GOT3 (cell line): ENCODE measurements at places on chromosomes 1 and 21.

- DNase-seq = no peak
Observed at GRCh38 chr1:11062965-11063401, 3.2 kb upstream of the SRM start.

GRCh38 chr1:184021728-184022127, 15.8 kb downstream of the COLGALT2 start:
- DNase-seq = no peak

DNA sequence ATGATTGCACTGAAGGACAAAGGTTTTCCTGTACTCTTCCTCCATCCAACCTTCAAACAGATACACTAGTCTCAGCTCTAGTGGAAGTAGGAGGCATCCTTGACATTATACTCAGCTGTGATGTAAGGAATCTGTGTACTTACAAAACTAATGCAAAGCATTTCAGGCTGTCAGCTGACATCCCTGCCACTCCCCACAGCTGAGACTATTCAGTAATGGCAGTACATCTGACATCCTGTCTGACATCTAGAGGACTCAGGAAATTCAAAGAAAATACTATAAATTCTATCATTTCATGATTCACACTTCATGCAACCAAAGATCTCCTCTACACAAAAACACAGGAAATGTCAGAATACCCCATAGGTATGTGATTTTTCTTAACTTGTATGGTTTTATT, 325.8 kb downstream of the SMYD3 start:
- DNase-seq = no peak

DNA sequence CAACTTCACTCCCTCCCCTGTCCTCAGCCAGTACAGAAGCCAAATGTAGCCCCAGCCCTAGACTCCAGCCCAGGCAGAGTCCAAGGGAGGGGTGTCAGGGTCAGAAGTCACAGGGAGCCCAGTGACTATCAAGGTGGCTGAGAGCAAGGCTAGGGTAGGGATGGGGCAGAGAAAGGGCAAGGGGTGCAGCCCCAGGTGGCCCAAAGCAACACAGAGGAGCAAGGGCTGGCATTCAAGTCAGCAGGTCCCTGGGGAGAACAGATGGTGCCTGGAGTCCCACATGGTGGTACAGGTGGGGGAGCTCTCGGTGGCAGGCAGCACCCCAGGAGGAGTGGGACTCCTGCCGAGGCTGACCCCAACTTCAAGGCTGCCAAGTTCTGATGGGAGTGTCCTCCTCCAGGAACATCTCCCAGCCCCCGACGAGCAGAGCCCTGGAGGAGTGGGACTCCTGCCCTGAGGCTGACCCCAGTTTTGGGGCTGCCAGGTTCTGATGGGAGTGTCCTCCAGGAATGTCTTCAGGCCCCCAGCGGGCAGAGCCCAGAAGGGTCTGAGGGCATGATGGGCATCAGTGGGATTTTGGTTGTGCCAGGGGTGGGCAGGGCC, 3.7 kb upstream of the DVL1 start:
- DNase-seq = no peak

DNA sequence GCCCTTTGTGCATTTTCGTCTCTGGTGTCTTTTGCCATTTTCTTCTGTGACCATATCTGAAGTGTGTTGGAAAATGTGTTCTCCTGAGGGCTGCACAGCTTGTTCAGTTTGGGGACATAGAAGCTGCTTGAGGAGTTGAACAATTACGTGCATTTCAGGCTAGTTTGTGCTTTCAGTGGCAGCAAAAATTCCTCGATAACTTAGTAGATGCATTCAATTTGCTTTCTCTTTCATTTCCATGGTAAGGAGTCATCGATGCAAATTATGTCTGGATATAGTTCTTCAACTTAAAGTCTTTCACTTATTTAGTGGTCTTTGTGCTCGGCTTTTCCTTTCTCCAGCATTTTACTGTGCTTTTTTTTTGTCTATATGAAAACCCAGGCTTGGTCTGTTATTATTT, 441.5 kb downstream of the PLA2G4A start:
- DNase-seq = no peak
